DMS79 (cell line): ENCODE measurements at places on chromosomes 16 and 17.
A peak's percentile ranks its signal among the peaks of the same experiment; 100 is the strongest.

GRCh38 chr17:50682938-50683337 is 24.8 kb downstream of the ANKRD40 start:
- no peak for DNase-seq

DNA sequence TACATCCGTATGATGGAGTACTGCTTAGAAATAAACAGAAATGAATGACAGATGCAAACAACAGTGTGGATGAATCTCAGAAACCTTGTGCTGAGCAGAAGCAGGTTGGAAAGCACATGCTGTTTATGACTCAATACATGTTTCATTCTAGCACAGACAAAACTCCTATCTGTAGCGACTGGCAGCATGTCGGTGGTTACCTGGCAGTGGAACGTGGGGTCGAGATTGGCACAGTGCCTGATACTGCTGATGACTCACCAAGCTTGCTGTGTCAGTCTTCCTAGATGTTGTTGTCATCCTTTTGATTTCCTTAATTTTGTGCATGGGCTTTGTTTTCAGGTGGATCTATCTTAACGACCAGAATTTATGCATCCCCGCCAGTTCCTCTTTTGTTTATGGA is 62.1 kb downstream of the GAN start:
- DNase-seq = no peak

DNA sequence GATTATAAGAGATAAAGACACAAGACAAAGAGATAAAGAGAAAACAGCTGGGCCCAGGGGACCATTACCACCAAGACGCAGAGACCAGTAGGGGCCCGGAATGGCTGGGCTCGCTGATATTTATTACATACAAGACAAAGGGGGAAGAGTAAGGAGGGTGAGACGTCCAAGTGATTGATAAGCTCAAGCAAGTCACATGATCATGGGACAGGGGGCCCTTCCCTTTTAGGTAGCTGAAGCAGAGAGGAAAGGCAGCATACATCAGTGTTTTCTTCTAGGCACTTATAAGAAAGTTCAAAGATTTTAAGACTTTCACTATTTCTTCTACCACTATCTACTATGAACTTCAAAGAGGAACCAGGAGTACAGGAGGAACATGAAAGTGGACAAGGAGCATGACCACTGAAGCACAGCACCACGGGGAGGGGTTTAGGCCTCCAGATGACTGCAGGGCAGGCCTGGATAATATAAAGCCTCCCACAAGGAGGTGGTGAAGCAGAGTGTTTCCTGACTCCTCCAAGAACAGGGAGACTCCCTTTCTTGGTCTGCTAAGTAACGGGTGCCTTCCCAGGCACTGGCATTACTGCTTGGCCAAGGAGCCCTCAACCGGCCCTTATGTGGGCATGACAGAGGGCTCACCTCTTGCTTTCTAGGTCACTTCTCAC is 63.9 kb upstream of the ARL4D start:
- no peak for DNase-seq

- no peak for DNase-seq
These were observed 149.2 kb downstream of the DNAH9 start for GRCh38 chr17:11747441-11747840.

- DNase-seq = peak; percentile 41
These were observed 12.4 kb upstream of the ST6GALNAC2 start for GRCh38 chr17:76598004-76598439.

DNA sequence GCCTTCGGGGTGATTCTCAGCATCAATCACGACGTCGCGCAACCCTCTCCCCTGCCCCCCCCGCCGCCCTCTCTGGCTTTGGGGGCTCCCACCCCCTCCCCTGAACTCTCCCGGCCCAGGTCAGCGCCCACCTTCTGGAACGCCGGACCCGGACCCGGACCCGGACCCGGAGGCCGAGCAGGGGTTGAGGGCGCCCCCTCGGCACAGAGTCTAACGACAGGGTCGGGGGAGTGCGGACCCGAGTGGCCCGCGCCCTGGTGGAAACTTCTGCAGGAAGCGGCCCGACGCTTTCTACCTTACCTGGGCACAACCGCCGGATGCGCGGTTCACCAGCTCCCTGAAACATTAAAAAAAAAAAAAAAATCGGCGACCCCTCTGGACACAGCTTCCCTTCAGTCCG is 16.2 kb downstream of the SALL1 start:
- no peak for DNase-seq

- no peak for DNase-seq
These were observed 123.7 kb upstream of the HS3ST3A1 start for GRCh38 chr17:13725288-13725990.

GRCh38 chr17:63015824-63016223 is 49.8 kb downstream of the TANC2 start:
- DNase-seq = no peak

DNA sequence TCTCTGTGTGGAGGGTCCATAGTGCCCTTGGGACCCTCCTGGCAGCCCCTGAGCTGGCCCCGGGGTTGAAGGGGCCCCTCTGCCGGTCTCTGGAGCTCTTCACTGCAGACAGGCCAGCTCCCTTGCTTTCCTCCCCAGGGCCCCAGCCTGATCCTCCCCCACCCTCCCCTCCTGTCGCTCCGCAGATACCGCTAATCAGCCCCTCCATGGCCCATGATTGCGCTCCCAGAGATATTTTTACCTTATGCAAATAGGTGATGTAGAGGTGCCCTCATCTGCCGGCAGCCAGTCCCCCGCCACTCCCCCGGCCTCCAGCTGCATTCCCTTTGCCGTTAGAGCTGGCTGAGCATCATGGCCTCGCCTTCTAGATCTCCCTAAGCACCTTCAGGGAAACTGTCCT is 9.2 kb downstream of the MMP15 start:
- no peak for DNase-seq

- no peak for DNase-seq
These were observed 162.5 kb downstream of the TRIM37 start for GRCh38 chr17:58944166-58944565.

GRCh38 chr16:57906382-57907316 is 64.3 kb downstream of the CNGB1 start:
- DNase-seq = no peak

DNA sequence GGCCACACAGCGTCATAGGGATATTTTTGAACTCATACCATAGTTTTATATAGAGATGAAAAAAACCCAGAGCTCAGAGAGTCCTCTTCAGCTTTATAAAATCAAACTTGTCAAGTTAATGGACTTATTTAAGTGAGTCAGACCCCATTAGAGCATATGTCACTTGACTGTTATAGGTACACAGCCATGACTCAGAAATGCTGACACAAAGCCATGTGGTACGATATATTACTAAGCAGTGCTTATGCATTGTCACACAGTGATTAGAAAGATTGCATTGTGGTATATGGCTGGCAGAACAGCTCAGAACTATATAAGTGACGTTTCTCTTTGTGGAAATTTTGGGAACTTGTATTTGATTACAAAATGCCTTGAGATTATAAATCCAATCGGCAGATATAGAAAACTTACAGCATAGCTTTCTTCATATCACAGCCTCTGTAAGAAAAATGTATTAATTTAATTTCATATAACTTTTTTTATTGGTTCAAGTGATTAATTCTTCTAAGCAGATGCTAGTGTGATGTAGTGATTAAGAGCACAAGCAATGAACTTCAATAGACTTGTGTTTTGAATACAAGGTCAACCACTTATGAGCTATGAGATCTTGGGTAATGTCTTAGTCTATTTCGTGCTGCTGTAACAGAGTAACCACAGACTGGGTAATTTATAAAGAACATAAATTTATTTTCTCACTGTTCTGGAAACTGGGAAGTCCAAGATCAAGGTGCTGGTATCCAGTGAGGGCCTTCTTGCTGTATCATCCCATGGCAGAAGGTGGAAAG is 25.8 kb upstream of the GINS3 start:
- DNase-seq = no peak

GRCh38 chr17:6468051-6468790 is 24.0 kb downstream of the PIMREG start:
- DNase-seq = no peak

GRCh38 chr16:23232806-23233205 is 50.3 kb downstream of the SCNN1G start:
- peak; percentile 81 for DNase-seq

- DNase-seq = no peak
These were observed 20.7 kb downstream of the SPNS2 start for GRCh38 chr17:4519361-4519788.
